HAP-1 (cell line): ENCODE measurements at places on chromosomes 4 and X.

- peak; percentile 82 for DNase-seq
Observed at GRCh38 chrX:10615931-10616774, 4.2 kb downstream of the MID1 start.

DNA sequence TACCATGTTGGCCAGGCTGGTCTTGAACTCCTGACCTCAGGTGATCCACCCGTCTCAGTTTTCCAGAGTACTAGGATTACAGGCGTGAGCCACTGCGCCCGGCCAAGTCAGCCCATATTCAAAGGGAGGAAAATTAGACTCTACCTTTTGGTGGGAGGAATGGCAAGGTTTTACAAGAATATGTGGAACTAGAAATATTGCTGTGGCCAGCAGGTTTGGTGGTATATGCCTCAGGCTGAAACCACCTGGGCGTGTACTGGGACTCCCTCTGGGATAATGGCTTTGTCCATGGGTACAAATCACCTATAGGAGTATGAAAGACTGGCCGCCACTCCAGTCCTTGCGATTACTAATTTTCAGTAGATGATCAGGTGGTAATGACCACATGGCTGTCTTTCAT is 32.4 kb downstream of the SAT1 start:
- no peak for DNase-seq

- DNase-seq = no peak
Observed at GRCh38 chr4:187071946-187072600, 348.4 kb upstream of the FAT1 start.

- DNase-seq = no peak
Observed at GRCh38 chr4:55012363-55013230, 112.8 kb downstream of the KDR start.

DNA sequence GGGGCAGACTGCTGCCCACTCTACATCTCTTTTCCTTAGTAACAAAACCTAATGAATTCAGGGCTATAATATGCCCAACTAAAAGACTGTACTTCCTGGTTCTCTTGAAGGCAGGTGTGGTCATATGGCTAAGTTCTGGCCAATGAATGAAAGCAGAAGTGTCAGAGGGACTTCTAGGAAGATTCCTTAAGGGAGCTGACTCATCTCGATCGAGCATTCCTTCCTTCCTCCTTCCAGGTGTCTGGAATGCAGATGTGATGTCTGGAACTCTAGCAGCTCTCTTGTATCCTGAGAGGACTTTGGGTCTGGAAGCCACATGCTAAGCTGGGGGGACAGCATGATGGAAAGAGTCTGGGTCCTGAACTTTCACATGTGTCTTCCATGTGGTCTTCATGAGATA is 116.2 kb upstream of the STX18 start:
- no peak for DNase-seq

DNA sequence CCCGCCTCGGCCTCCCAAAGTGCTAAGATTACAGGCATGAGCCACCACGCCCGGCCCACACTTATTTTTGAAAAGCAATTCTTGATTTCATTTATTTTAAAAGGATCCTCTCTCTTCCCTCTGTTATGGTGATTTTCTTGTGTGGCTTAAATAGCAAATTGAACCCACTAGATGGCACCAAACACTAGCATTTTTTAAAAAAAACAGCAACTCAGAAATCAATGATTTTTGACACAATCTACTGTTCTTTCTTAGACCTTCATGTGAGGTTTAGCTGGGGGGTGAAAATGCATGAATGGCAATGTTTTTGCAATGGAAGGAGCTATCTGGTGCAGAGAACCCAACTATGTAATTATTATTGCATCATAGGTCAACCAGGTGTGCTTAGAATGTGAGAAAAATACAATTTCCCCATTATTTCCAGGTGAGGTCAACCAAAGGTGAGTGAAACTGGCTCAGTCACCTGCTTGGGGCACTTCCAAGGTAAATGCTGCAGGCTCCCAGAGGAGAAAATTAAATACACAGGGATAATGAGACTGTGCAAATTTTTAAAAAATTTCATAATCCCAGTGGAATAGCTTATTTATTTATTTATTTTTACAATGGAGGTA is 226.7 kb upstream of the PRKX start:
- peak; percentile 46 for DNase-seq

GRCh38 chrX:113300580-113300979 is 459.9 kb upstream of the AMOT start:
- no peak for DNase-seq

- no peak for DNase-seq
Observed at GRCh38 chrX:327660-328126, 9.1 kb upstream of the GTPBP6 start.

GRCh38 chr4:159284733-159285132 is 181.9 kb downstream of the RAPGEF2 start:
- no peak for DNase-seq

- DNase-seq = no peak
Observed at GRCh38 chr4:139933104-139933503, 220.9 kb downstream of the MAML3 start.

DNA sequence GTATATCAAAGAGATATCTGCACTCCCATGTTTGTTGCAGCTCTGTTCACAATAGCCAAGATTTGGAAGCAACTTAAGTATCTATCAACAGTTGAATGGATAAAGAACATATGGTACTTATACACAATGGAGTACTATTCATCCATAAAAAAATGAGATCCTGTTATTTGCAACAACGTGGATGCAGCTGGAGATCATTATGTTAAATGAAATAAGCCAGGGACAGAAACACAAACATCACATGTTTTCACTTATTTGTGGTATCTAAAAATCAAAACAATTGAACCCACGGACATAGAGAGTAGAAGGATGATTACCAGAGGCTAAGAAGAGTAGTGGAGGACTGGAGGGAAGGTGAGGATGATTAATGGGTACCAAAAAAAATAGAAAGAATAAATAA is 14.2 kb downstream of the IQCM start:
- no peak for DNase-seq

DNA sequence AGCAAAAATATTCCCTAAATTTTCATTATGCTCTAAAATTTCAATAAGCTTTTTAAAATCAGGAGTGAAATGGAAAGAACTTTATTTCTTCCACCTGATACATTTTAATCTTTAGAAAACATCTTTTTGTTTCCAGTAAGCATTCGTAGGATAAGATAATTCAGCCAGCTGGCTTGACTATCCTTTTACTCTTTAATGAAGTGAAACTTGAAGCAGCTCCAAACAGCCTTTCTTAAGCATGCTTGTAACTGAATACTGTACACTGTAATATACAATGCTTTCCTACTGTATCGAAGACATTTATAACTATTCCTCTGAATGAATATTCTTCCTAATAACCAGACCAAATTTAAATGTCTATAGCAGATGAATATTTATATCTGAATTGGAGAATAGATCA is 98.8 kb downstream of the KLHL4 start:
- DNase-seq = no peak

DNA sequence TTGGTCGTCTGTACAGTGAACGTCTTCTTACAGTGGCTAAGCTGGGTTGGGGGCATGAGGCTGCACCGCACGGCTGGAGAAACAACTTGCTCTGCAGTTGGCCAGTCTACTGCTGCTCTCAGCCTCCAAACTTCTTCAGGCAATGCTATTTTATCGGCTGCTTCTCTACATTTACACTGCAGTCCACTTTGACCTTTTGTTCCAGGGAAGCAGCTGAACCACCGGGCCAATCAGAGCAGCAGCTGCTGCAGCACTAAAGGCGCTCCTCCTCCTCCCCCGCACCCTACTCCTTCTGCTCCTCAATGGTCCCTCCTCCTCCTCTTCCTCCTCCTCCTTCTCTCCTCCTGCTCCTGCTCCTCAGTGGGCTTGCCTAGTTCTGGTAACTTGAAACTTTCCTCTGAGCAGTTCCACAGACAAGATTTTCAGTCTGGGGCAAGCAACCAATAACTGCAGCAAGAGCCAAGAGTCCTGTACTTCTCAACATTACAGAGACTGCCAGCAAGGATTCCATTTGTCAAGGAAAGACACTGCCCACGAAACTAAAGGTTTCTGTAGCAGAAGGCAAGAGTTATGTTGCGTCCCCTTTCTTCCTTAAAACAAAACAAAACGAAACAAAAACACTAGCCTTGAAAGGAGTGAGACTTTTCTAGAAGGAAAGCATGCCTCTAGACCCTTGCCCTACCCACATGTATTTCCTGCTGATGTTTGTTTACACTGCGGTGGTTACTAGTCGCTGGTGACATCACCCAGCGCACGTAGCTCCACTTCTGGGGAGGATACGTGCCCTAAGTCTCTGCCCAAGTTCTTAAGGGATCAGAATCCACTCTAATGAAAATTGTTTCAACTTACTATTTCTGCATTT is 125.7 kb upstream of the NAP1L5 start:
- DNase-seq = peak; percentile 90

DNA sequence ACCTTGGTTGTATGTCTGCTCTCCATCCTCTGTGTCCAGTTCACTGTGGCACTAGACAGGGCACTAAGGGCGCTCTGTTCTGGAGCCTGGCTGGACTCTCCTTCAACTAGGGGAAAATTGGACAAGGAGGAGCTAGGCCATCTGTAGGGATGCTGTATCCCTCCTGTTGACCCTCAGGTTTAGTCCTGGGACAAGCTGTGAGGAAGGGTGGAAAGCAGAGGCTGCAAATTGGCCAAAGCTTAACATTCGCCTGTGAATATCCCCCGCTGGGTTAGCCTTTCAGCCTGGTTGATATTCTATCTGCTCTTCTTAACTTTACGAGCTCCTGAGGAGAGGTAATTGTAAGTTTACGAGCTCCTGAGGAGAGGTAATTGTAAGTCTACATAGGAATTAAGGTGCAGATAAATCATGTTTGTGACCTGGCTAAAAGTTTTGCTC is 64.4 kb upstream of the ENPEP start:
- peak; percentile 92 for DNase-seq

DNA sequence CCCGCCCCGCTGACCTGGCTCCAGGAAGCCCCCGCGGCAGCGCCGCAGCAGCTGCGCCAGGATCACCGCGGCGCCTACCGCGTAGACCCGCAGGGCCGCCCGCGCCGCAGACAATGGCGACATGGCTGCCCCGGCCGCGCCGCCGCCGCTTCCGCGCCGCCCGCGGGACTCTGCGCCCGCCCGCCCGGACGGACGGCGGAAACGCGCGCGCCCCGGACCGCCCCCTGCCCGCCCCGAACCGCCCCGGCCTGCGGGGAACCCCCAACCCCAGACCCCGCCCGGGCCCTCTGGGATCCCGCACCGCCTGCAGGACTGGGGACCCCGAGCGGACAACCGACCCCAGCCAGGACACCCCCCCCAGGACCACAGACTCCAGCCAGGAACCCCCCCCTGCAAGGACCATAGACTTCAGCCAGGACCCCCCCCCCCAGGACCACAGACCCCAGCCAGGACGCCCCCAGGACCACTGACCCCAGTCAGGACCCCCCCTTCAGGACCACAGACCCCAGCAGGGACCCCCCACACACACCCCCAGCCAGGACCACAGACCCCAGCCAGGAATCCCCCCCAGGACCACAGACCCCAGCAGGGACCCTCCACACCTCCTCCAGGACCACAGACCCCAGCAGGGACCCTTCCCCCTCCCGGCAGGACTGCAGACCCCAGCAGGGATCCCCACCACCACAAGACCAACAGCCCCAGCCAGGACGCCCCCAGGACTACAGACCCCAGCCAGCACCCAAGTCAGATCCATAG is at the start of the genes DHRSX and ZBED1:
DHRSX (minus strand) TSS at position 174 of the 756 bp plus-strand sequence; CDS start at position 123, 51 bp downstream.
ZBED1 (minus strand) TSS at position 174 of the 756 bp plus-strand sequence. CDS start 10,257 bp downstream, outside the sequence.
- DNase-seq = no peak

- no peak for DNase-seq
Observed at GRCh38 chrX:150324035-150324728, 38.9 kb upstream of the MAMLD1 start.

- DNase-seq = peak; percentile 72
Observed at GRCh38 chrX:17692709-17693346, 44.5 kb upstream of the SCML1 start.
